Suppressor macrophage treated with lipopolysaccharide for 1 hour (primary cell): ENCODE measurements at places on chromosomes 1 and 21.

DNA sequence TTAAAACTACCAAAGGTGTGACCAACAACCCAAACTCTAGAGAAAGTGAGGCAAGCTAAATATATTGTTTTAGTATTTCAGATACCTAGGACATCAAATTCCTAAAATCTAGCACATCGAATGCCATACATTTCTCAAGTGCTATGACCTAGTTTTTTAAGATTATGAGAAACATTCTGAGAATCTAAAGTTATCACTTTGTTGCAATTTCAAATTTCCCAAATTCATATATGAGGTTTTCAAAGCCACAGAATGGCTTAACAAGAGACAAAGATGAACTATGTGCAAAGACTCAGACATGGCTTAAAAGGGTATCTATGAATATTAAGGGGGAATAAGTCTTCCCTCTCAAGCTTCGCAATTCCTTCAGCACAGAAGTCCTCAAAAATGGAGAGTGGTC lies 6.8 kb downstream of the SCYL3 start:
- DNase-seq = no peak

DNA sequence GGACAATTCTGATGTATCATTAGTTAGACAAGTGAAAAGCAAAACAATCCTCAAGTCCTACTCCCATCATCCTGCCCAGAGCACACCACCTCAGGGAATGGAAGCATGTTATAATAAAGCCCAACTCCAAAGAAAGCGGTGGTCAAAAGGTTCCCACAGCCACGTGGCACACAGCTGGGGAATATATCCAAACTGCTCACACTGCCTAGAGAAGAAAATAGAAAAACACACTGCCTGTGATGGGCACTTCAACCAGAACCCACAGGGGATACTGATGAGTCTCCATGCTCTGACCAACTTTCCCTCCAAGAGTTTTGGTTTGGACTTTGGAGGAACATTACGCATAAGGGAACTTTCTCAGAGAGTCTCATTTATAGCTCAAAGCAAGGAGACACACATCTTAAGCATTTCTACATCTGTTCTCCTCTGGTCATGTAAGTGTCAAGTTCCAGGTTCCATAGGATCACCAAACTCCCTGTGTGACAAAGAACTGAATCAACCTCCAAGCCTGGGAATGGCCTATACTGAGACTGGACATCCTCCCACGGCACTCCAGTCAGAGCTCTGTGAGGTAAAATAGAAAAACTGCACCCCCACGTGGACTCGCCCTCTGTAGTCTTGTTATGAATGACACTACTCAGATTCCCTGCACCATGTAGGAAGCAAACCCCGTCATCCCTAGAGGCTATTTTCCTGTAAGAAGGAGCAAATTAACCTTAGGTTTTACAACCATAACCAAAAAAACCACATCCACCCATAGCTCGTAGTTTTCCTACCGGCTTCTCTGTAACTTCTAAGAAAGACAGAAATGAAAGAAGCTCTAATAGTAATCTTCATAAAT lies 12.2 kb downstream of the DSTYK start:
- DNase-seq = peak; percentile 14

DNA sequence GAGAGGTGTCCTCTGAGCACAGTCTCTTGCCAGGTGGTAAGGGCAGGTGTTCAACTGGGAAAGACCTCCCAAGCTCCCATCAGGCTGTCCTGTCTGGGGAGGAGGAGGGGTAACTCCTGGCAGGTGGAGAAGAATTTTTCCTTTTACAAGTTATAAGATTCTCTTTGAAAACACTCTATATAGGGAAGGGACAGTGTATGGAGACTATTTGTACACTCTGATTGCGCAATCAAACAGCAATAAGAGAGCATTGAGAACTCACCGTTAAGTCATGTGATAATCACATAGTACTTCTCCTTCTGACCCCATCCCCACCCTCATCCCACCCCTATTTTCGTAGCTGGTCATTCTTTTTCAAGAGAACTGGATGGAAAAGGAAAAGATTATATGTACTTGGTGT lies 179.3 kb upstream of the ZNF644 start:
- no peak for DNase-seq

- peak; percentile 60 for DNase-seq
Measured at GRCh38 chr1:54400329-54400728, 5.9 kb downstream of the SSBP3 start.

DNA sequence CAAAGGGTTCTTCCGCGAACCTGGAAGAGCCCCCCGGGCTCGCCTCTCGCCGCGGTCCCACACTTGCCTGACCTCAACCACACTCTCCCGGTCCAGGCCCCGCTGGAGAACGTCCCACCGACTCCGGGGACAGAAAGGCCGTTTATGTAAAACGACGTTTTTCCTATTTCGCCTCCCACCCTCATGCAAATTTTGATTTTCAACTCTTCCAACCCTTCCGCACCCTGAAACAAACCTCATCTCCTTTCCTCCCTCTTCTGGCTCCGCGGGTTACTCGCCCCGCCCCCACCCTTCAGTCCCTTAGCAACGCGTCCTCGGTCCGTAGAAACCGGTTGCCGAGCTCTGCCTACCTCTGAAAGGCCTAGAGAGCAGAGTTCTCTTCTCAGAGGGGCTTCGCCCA lies at the start of gene C1orf141:
Gene C1orf141 (minus strand): TSS at position 276 of the 400 bp plus-strand sequence. CDS start 7,730 bp downstream, outside the sequence.
- no peak for DNase-seq

GRCh38 chr1:209607102-209607794 lies 23.7 kb downstream of the CAMK1G start:
- peak; percentile 93 for DNase-seq

DNA sequence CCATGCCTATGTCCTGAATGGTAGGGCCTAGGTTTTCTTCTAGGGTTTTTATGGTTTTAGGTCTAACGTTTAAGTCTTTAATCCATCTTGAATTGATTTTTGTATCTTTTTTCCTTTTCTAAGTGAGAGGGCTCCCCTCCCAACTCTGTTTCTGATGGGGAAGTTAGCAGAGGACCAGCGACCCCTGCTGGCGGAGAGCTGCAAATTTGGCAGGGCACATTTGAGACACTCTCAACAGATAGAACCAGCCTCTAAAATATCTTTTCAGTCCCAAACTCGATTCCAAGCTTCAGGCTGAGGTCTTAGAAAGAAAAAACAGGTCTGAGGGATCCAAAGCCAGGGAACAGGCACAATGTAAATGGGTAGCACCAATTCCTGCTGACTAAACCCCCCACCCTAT lies 32.5 kb downstream of the LRRC3 start:
- DNase-seq = peak; percentile 46

GRCh38 chr1:27979151-27979858 lies 19.5 kb downstream of the XKR8 start:
- DNase-seq = peak; percentile 71

GRCh38 chr1:197774466-197775281 lies 606 bp downstream of the DENND1B start:
- DNase-seq = peak; percentile 67

DNA sequence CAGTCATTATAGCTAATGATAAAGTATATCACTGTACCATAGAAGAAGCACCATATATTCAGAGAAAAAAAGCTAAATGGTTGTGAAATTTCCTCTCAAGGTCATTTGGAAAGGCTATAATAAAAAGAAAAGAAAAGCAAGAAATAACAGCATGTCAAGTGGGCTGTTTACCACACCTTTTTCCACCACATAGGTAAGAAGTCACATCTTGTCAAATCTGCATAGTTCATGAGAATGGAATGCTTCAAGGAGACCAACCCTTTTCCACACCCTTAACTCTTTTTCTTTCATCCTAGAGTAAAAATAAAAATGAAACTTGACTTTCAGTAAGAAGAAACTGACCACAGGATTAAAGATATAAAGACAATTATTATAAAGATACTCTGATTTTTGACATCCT lies 91.2 kb downstream of the ATP6V1G3 start:
- no peak for DNase-seq

GRCh38 chr1:9960706-9961562 lies 17.7 kb downstream of the NMNAT1 start:
- no peak for DNase-seq

DNA sequence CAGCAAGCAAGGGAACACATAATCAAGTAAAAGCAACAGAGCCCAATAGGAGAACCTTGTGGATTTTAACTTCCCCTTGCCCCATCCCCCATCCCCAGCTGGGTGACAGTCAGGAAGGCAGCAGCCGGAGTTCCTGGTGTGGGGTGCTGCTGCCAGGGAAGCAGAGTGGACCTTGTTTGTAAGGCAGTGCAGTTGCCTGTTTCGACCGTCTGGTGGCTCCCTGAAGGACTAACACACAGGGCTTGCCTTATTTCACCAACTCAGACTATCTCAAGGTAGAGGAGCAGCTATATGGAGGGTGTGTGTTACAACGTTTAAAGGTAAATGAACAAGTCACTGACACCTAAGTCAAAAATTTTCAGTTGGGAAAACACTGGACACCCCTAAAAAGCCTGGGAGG lies 6.6 kb downstream of the KRTAP10-8 start:
- peak; percentile 49 for DNase-seq

DNA sequence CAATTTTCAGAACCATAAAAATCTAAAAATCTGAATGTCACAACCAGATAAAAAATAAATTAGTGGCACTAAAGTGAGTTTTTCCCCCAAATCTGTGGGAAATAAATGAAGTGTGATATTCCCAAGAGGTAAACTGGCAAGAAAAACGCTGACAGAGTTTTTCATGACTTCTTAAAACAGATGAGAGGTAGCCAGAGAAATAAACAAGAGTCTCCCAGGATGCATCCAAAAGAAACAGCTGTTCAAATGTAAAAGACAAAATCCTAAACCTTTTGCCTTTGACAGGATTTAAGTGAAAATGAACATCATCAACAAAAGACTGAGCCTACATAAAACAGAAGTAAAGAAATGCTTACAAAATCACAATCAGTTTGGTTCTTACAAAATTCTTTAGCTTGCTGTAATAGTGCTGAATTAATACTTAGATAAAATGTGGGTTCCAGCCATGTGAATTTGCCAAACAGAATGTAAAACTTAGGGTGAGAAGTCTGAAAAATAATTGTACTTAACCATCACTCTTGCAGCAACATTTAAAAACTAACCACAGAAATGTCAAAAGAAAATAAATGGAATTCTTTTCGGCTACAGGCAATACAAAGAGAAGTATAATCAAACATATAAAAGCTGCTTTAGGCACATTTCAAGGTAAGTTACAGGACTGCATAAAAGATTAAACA lies 133.6 kb downstream of the EIF4G3 start:
- peak; percentile 17 for DNase-seq

DNA sequence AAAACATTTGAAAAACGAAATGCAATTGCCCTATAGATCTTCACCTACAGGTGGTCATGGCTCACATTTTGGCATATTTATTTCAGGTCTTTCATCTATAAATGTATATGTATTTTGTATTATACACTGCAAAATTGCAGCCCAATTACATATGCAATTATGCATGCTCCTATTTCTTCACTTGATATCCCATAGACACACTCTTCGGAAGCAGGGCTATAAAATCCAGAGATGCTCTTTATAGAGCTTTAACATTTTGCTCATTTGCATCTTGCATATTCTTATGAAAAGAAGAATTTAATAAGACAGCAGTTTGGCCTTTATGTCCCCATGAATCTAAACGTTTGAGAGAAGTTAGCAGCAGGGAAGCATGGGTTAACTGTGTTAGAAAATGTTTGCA lies 44.7 kb upstream of the PALMD start:
- no peak for DNase-seq

- no peak for DNase-seq
Measured at GRCh38 chr1:228096416-228097332, 6.5 kb downstream of the C1orf35 start.

GRCh38 chr1:37125295-37125694 lies 91.0 kb upstream of the GRIK3 start:
- no peak for DNase-seq

DNA sequence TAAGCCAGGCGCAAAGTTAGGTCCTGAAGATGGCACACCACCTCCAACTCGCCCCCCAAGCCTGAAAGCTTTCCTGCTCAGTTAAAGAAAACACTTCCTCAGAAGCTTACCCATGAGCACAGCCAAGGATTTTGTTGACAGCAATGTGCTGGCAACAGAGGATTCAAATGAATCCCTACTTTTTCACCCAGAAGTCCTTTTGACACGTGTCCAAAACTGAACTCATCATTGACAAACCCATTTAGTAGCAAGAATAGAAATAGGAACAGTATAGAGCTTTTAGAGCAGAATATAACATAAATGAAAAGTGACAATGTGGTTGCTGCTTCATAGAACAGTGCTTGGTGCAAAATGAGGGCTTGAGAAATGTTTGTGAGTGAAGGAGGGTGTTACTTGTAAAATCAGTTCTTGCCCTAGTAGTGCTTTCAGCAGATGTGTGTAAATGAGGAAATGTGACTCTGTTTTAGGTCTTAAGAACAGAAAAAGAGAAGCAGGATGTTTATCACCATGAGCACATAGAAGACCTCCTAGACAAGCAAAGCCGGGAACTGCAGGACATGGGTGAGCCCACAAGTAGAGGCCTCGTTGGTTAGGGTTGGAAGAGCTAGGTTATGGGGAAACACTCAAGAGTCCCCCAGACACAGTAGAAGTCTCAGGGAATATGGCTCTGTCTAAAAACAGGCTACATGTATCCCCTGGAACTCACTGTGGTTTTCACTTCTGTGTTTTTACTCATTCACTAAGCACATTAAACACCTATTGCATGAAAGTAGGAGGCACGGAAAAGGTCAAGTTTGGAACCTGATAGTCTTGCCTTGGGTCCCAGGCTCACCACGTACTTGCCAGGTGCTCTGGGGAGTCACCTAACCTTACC lies 48.6 kb upstream of the TMEM125 start:
- DNase-seq = peak; percentile 19

DNA sequence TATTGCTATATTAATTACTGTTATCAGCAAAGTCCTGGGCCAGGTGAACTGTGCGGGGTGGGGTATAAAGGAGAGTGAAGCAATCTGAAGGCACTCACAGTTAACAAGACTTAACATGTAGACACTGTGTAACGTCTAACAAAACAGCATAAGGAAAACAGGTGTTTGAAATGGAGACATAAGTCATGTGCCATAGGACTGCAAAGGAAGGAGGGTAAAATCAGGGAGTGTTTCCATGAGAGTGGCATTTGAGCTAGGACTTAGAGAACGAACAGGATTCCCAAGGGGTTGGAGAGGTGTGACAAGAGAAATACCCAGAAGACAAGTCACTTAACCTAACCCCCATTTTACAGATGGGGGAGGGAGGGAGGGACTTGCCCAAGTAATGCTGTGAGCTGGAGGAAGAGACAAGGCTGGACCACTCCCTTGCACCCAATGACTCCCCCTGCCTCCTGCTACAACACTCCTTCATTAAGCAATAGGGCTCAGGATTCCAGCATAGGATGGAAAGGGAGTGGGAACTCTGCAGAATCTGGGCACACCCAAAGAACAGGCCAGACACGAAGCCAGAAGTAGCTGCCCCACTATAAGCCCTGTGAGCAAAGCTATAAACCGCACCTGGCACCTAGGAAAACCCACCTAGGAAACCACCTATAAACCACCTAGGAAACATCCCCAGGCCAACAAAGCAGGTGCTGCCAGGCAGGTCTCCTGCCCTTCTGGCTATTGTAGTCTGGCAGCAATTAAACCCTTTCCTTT lies 6.6 kb downstream of the PEF1 start:
- no peak for DNase-seq
